GDM1 (cell line): ENCODE measurements at places on chromosomes 6 and 20.

DNA sequence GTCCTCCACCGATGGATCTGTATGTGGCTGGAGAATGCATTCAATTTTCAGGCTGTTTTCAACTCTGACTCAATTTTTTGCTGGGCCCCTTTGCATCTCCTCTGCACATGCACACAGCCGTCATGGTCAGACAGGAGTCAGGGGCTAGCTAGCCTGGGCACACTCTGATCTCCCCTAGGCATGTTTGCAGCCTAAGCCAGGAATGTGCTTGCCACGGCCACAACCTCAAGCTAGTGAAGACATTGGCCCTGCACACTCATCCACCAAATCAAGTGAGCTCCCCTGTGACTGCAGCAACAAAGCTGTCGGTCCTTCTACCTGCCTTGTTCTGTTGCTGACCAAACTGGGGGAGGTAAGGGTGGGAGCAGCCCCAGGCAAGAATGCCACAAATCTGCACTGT is 300.5 kb downstream of the ESR1 start:
- DNase-seq, result no peak

DNA sequence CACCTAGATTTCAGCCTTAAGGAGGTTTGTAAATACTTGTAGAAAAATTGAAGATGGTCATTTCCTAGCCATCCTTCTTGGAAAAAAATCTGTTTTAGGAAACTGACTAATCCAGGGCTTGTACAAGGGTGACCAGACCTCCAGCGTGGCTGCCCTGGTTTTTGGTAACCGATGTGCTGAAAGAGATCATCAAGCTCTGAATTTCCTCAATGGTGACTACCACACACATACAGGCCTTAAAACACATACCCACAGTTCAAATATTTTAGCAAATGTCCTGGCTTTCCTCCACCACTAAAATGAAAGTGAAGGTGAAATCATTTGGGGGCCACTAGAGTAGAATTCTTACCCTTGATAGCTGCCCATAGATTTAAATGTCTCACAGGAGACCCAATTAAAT is 215.3 kb upstream of the SUPT3H start:
- no peak for DNase-seq

DNA sequence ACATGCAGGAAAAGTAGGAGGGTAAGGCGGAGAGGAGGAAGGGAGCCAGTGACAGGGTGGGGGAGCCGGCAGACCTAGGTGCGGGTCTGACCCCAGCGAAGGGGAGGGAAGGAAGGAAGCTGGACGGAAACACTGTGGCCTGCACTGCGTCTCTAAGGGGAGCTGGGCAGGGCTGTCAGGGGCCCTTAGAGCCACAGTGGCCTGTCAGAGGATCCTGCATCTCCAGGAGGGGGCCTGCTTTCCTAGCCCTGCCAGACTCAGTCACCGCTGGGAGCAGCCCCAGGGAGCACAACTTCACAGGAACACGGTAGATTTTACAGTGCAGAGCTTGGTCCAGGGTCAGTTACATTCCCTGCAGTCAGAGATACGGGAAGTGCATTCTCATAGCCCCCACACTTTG is 118.2 kb downstream of the PACRG start:
- no peak for DNase-seq

DNA sequence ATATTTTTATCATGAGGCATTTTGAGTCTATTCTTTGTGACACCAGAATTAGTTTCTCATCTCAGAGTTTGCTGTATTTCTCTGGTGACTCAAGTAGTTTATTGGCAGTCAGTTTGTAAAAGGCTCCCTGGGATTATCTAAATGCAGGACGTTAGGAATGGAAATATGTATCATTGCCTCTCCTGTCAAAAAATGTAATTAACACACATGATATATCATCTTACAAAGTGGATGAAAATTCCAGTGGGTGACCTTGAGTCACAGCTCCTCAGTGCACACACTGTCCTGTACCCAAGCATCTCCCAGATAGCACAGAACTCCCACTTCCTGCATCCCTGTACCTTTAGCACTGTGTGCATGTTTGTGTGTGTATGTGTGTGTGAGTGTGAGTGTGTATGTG is 258.6 kb downstream of the LAMA2 start:
- no peak for DNase-seq

GRCh38 chr6:117907601-117908245 is 659 bp downstream of the SLC35F1 start:
- DNase-seq, result no peak

GRCh38 chr6:110900028-110900598 is 25.5 kb downstream of the AMD1 start:
- DNase-seq, result no peak
